ENCODE measurements at places on chromosomes 16 and 17. TPM values are rescaled to one million over a fixed set of nuclear protein-coding genes. Genes with fewer than 3 reads are reported as not detected.

Gene TEPSIN
- total RNA-seq, result 20.3 TPM

- DNase-seq, result peak; percentile 58
Measured at GRCh38 chr17:50908860-50909764, 43.0 kb upstream of the TOB1 start.

Gene C1QTNF8
- not detected for total RNA-seq

DNA sequence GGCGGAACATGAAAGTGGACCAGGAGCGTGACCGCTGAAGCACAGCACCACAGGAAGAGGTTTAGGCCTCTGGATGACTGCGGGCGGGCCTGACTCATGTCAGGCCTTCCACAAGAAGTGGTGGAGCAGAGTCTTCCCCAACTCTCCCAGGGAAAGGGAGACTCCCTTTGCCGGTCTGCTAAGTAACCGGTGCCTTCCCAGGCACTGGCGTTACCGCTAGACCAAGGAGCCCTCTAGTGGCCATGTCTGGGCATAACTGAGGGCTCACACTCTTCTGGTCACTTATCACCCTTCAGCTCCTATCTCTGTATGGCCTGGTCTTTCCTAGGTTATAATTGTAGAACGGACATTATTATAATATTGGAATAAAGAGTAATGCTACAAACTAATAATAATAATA is 1931.9 kb downstream of the TP53TG3F start:
- peak; percentile 57 for DNase-seq

Gene ASGR1
- total RNA-seq, result 1.1 TPM

DNA sequence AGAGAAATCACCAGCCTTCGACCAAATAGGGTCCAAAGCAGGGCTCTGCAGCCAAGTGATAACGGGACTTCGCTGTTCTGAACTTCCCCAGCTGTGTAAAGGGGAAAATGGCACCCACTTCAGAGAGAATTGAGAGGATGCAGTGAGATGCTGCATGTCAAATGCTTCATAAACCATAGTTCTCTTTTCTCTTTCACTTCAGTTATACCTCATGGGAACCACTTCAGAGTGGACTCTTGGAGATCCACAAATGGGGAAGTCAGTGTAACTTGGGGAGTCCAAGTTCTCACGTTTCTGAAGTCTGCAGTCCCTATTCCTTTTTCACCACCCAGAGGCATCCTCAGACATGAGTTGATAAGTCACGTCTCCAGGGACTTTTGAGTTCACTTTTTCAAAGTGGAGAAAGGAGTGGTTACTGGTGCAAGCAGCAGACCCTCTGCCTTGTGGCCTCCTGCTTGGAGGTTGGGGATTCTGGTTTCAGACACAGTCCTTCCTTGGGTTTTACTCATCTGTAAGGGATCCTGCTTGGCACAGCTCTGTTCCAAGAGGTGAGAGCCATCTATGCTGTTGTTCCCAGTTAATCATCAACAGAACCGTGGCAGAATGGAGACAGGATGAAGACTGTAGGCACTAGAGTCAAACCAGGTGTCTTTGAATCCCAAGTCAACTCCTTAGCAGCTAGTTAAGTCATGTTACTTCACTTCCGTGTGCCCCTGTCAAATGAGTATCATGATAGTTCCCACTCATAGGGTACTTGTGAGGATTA is 123.4 kb upstream of the NOL11 start:
- DNase-seq, result no peak

Gene ZFP3
- total RNA-seq, result 2.2 TPM

GRCh38 chr16:53626161-53626560 is 77.5 kb downstream of the RPGRIP1L start:
- no peak for DNase-seq

GRCh38 chr16:28982949-28983348 is 1.9 kb upstream of the LAT start:
- DNase-seq, result no peak

Measured in activated CD4-positive, alpha-beta T cell treated with anti-CD3 and anti-CD28 coated beads for 36 hours (primary cell).